ENCODE measurements at places on chromosomes 16 and 17. TPM values are rescaled to one million over a fixed set of nuclear protein-coding genes. Genes with fewer than 3 reads are reported as not detected.

DNA sequence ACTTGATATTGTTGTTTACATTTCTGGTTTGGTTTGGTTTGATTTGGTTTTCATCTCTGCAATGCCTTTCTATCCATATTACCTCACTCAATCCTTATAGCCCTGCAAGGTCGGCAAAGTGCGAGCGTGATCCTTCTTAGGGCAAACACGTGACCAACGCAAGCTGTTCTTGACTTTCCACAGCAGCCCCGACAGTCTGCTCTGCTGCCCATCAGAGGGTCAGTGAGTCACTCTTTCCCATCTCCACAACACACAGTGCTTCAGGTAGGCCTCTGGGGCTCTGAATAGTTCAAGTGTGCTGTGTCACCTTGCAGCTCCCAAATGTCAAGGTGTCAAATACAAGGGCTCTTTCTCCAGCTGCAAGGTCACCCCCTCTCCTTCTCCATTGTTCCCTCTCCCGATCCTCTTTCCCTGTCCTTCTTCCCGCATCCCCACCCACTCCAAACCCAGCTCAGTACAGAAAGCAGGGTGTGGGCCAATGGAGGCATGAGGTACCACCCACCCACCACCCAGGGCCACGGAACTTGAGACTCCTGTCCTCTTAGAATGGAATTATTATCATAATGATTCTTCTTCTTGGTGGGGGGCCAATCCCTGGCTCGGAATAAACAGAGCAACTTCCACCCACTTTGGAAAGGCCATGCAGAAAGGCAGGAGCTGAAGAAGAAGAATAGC is 139.7 kb downstream of the SLC39A11 start:
- no peak overlapping the region for H3K4me3 ChIP-seq
- H3K36me3 ChIP-seq = 0 out of 2 replicates have a peak, but pooled peaks cover 6% of the 10 kb centered on the region
- peaks cover 15% of the 10 kb centered on the region for H3K4me1 ChIP-seq
- H3K27me3 ChIP-seq = peaks cover 1% of the 10 kb centered on the region

DNA sequence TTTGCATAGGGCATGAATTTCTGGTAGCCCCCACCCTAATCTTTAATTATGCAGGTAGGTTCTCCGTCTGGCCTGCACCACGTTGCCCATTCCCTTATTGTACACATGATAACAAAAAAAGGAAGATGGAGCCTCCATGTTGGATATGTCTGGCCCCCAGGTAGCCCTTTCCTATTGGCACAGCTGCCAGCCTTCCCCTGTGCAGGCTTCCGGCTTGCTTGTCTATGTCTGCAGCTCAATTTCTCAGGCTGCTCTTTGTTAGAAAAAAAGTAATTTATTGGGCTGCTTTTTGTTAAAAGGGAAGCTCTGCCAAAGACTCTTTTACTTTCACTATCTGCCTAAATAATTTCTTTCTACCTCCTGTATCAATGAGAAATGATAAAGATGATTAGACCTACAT is 5.5 kb downstream of the OR1A1 start:
- no peak overlapping the region for H3K4me3 ChIP-seq
- H3K27ac ChIP-seq = no peak overlapping the region
- DNase-seq = no peak

DNA sequence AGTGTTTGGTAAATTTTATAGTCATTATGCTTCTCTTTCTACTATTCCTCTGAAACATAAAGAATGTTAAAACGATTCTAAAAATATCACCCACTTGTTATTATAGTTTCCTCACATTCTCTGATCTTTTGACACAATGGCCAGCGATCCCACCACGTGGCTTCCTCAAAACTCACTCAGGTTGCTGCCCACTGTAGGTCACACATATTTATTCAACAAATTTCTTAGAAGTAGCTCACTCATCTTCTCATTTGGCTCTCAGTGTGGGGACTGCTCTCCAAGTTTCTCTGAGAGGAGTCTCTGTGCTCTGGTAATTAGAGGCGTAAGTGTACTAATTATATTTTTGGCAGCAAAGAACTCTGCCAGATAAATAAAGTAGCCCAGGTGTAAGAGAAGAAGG is 465.4 kb downstream of the CDH11 start:
- H3K36me3 ChIP-seq = no peaks in the 10 kb centered on the region
- H3K4me3 ChIP-seq = no peak overlapping the region
- H3K27ac ChIP-seq = no peak overlapping the region
- H3K4me1 ChIP-seq = peaks cover 15% of the 10 kb centered on the region
- no peak for DNase-seq

DNA sequence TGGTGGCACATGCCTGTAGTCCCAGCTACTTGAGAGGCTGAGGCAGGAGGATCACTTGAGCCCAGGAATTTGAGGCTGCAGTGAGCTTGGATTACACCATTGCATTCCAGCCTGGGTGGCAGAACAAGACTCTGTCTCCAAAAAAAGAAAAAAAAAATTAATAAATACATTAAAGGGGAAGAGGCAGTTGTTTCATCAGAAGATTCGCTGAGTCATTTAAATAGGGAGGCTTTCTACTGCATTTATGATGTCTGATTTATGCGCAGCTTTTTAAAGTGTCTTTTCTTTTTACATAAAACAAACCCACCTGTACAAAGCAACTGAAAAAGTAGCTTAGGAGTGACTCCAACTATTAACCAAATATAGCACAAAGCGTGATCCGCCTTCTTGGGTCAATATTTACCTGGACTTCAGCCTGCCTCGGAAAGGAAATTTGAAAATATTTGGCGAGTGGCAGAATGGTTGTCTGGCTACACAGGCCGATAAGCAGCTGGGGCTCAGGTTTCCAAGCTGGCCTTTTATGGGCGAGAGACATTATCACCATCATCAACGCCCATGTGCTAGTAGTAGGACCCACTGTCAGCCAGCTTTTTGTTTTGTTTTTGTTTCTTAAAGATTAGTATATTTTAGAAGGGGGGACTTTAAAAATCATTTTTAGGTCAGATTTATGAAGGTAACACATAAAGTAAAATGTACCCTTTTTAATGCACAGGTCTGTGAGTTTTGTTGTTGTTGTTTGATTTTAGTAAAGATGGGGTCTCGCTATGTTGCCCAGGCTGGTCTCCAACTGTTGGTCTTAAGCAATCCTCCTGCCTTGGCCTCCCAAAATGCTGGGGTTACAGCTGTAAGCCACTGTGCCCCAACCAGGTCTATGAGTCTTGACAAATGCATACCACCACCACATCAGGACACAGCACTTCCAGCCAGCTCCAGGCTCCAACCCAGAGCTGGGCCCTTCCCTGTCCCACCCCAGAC is 42.5 kb upstream of the RASD1 start:
- no peak overlapping the region for H3K27ac ChIP-seq
- H3K36me3 ChIP-seq = no peaks in the 10 kb centered on the region
- H3K27me3 ChIP-seq = no peaks in the 10 kb centered on the region
- H3K4me1 ChIP-seq = peaks cover 10% of the 10 kb centered on the region
- no peak for DNase-seq
- H3K4me3 ChIP-seq = no peak overlapping the region

DNA sequence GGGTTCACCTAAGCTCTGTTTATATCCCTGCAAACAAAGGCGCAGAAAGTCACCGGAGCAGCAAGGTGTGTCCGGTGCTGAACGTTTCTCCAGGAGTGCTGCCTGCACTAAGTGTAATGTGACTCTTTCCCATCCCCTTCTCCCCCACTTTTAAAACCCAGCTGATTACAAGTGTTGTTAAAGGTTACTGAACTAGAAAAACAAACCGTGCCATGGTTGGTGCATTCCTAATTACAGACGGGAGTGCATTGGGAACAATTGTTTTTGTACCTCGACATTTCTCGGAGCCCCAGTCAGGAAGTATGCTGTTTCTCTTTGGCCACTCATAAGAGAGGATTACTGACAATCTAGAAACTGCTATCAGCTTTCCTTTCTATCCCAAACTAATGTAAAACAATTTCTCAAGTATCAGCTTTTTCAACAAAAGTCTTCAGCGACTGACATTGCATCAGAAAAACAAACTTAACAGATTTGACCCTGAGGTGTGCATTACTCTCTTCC is 441.0 kb upstream of the SALL1 start:
- H3K4me3 ChIP-seq = peak overlapping the region; percentile 63
- peaks cover 7% of the 10 kb centered on the region for H3K27me3 ChIP-seq
- no peak for DNase-seq
- H3K36me3 ChIP-seq = no peaks in the 10 kb centered on the region
- H3K4me1 ChIP-seq = peaks cover 10% of the 10 kb centered on the region
- H3K27ac ChIP-seq = no peak overlapping the region

DNA sequence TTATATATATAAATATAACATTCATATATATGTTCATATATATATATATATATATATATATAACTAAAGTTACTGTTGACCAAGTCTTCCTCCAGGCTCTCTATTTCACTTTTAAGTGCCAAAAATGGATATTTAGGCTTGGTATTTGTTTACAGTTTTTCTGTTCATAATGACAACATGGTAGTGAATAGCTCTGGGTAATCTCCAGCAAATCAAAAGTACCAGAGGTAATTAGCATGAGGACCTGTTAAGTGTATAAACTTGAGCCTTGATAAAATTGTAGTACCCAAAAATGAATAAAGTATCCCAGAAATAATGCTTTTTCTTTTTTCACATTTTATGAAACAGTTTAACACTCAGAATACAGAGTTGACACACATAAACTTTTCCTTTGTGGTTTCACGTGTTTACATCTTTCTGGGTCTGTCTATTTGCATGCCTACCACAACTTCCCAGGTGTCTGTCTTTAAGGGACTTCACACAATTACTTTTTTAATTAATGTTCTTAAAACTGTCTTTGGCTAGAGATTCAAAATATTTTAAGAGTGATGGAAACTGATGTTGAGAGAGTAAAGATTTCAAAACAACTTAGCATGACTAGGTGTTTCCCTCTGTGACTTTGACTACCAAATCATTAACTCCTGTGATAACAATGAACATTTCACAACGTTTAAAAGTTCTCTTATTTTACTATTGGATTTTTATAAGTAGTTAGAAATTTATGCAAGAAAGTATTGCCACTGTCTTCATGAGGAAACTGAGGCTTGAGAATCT is 47.9 kb downstream of the RABEP1 start:
- no peak overlapping the region for H3K4me3 ChIP-seq
- peaks cover 12% of the 10 kb centered on the region for H3K36me3 ChIP-seq
- H3K27me3 ChIP-seq = peaks cover 3% of the 10 kb centered on the region
- no peak for DNase-seq
- H3K27ac ChIP-seq = peak overlapping the region; percentile 56

DNA sequence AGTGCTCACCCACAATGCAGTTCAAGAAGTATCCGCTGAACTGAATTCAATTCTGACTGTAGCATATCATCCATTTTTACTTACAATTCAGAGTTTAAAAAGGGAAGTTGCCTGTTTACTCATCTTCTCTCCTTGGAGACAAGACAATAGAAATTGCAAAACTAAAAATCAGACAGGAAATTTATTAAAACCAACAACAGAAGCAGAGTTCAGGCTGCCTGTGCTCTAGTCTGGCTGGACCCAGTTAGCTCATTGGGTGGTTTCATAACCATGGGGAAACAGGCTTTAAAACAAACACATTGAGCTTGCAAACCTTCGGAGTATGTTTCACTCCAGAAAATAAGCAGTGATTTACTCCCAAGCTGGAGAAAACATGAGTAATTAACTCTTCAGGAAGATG is 321.4 kb downstream of the GRIN2A start:
- H3K4me3 ChIP-seq = no peak overlapping the region
- no peak overlapping the region for H3K27ac ChIP-seq
- DNase-seq = no peak
- no peaks in the 10 kb centered on the region for H3K4me1 ChIP-seq

DNA sequence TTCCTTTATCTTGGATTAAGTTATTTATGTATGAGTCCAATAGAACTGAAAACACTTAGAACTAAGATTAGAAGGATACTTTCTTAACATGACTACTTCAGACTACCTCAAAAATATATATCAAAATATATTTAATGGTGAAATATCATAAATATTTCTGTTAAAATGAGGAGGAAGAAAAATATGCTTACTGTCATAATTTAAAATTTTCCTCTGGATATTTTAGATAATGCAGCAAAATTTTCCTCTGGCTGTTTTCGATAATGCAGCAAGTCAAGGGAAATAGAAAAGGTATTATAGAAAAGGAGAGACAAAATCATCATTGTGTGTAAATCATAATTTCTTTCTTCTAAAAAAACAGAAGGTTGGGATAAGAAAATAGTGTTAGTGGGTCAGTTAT is 263.3 kb downstream of the HS3ST3A1 start:
- no peaks in the 10 kb centered on the region for H3K27me3 ChIP-seq
- H3K27ac ChIP-seq = peak overlapping the region; percentile 58
- peaks cover 9% of the 10 kb centered on the region for H3K36me3 ChIP-seq
- peaks cover 51% of the 10 kb centered on the region for H3K4me1 ChIP-seq
- H3K4me3 ChIP-seq = peak overlapping the region; percentile 83
- no peak for DNase-seq

- H3K4me3 ChIP-seq = peak overlapping the region; percentile 55
- DNase-seq = peak; percentile 99
- peak overlapping the region; percentile 95 for H3K27ac ChIP-seq
- peaks cover 3% of the 10 kb centered on the region for H3K27me3 ChIP-seq
- peaks cover 89% of the 10 kb centered on the region for H3K4me1 ChIP-seq
Measured at GRCh38 chr16:55499951-55500529, 8.8 kb upstream of the LPCAT2 start.

- no peaks in the 10 kb centered on the region for H3K36me3 ChIP-seq
- H3K4me1 ChIP-seq = peaks cover 53% of the 10 kb centered on the region
- no peaks in the 10 kb centered on the region for H3K27me3 ChIP-seq
Measured at GRCh38 chr16:73047221-73047535, 750 bp downstream of the ZFHX3 start.

DNA sequence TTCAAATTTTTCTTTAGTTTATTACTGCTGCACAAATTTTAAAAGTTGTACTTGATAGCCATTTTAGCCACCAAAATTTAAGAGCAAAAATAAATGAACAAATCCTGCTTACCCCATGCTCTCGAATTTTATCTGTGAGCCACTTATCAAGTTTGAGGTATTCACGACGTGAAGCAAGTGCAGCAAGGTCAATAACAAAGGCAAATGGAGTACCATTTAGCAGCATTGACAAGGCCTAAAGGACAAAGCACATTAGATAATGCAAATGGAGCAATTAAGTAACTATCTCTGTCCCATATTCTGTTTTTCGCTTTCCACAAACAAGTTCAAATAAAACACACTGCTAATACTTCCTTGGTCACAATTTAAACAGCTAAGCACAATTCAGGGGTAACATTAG is 54.7 kb downstream of the CNOT1 start:
- no peaks in the 10 kb centered on the region for H3K27me3 ChIP-seq
- DNase-seq = no peak
- H3K4me1 ChIP-seq = no peaks in the 10 kb centered on the region
- H3K4me3 ChIP-seq = no peak overlapping the region

DNA sequence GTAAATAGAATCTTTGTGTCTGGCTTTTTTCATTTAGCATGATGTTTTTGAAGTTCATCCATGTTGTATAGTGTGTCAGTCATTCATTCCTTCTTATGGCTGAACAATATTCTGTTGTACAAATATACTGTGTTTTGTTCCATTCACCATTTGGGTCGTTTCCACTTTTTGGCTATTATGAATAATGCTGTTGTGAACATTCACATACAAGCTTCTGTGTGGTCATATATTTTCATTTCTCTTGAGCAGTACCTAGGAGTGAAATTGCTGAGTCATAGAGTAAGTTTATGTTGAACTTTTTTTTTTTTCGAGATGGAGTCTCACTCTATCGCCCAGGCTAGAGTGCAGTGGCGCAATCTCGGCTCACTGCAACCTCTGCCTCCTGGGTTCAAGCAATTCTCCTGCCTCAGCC is 32.3 kb upstream of the TAOK1 start:
- H3K4me3 ChIP-seq = no peak overlapping the region
- no peak for DNase-seq
- no peaks in the 10 kb centered on the region for H3K36me3 ChIP-seq
- peaks cover 21% of the 10 kb centered on the region for H3K4me1 ChIP-seq
- H3K27me3 ChIP-seq = no peaks in the 10 kb centered on the region

The KRTAP9-8 gene
- total RNA-seq = not detected

The SLC5A10 gene
- not detected for total RNA-seq

The RASD1 gene
- total RNA-seq = 0.34 TPM

The LYRM1 gene
- 23.3 TPM for total RNA-seq

The WFDC1 gene
- 20.6 TPM for total RNA-seq
